Tongue (tissue), 3 donors: ENCODE measurements at places on chromosomes 2 and 18.

DNA sequence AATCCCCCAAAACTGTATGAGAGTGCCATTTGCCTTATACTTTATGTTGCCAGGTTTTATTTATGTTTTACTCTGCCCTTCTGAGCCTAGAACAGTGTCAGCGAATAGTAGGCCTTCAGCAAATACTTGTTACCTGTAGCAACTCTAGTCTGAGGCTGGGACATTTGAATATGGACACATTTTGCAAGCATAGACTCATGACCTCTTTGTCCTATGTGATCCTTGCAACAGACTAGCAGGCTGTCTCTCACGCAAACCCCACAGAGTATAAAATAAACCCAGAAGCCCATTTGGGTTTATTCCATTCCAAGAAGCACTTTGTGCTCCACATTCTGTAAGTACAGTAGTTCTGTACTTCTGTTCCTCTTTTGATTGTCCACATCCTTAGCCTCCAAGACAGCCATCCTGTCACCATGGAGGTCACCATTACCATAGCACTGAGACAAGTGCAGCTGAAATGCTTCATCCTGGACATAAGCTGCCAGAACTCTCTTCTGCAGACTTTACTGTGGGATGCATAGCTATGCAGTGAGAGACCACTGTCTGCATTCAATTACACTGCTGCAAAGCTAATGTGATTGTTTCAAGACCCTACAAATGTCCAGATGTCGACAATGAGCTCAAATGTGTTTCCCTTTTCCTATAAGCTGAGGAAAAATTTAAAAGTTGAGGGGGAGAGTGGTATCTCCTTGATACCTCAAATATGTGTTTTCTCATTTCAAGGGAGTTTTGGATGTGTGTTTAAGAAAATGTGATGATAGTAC is 425.7 kb downstream of the PID1 start:
- peak; percentile 73 for DNase-seq

DNA sequence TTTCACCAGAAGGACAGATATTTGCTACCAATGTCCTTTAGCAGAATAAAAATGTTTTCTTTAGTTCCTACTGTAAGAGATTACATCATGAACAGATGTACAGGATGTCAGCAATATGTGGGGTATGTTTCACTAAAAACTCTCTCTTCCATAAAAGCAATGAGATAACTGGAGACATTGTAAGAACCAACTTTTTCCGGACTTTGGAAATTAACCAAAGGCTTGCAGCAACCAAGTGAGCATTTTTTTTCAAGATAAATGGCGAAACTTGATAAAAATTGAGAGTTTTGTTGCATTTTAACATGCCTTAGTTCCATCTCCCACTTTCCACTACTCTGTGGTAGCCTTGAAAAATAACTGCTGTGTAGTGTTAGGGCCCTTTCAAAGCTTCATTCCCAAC is 429.8 kb upstream of the CDH2 start:
- no peak for DNase-seq

DNA sequence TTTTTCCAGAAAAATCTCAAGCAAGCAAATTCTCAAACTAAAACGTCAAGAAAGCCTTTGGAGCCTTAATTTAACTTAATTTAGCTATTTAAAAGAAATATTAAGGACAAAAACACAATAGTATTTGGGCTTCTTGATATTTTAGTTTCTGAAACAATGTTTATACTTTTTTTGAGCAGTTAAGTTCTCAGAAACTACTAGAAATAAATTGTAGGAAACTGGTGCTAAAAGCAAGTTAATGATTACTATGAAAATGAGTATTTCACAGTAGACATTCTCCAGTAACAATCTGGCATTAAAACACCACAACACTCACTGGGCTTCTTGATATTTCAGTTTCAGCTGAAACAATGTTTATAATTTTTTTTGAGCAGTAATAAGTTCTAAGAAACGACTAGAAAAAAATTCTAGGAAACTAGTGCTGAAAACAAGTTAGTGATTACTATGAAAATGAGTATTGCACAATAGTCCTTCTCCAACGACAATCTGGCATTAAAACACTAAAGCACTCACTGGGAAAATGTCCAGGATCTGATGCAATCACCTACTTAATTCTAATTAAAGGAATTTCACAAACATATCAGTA is 45.1 kb downstream of the TRAK2 start:
- DNase-seq: peak; percentile 31

- no peak for DNase-seq
Measured at GRCh38 chr18:32093523-32093922, 1.8 kb downstream of the RNF138 start.

GRCh38 chr2:241980193-241980592 is 110.7 kb downstream of the RTP5 start:
- no peak for DNase-seq

DNA sequence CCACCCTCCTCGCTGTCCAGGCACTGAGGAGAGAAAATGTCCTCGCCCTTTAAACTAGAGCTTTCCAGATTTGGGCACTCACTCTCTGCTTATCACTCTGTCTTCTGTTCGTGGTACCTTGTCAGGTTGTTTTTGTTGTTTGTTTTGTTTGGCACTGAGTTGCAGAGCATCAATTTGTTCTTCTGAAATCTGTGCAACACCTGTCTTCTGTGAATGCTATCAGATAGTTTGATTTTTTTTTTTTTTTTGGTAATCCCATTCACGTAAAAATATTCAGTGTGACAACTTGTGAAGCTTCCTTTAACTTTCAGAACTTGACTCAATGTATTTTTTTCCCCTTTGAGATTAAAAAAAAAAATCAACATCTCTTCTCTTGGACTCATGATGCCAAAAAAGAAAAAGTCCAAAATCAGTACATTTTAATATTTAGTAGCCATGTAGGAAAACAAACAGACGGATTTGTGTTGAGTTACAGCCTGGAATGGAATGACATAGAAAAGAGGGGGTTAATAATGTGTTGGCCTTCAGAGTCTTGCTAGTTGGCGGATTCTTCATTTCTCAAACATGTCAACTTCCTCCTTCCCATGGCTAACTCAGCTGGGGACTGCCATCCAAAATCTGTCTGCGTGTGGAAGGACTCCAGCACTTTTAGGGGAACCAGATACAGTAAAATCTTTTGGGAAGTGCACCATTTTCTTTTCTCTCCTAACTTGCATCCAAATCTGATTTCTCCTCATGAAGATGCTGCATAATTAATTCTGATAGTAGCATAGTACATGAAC is 1.6 kb downstream of the TMEM178A start:
- DNase-seq: no peak

GRCh38 chr2:65485839-65486238 is 53.4 kb upstream of the SPRED2 start:
- no peak for DNase-seq

- no peak for DNase-seq
Measured at GRCh38 chr2:149180226-149180875, 141.9 kb downstream of the LYPD6B start.

DNA sequence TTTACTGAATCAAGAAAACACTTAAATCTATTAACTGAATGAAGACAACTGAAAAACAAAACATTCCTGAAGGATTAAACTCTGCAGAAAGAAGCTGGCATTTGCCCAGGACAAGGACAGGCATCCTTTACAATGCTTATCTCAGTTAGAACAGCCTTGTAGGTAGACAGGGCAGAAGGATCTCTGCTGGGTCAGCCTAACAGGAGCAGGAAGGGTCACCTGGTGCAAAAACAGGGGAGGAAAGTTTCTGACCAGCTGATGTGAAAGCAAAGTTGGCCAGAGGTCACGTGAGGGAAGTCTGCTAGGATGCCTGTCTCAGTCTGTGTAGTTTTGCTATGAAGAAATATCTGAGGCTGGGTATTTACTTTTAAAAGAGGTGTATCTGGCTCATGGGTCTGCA is 348.6 kb downstream of the ANAPC1 start:
- no peak for DNase-seq

GRCh38 chr18:12703096-12703567 is 290 bp downstream of the PSMG2 start:
- DNase-seq: no peak

DNA sequence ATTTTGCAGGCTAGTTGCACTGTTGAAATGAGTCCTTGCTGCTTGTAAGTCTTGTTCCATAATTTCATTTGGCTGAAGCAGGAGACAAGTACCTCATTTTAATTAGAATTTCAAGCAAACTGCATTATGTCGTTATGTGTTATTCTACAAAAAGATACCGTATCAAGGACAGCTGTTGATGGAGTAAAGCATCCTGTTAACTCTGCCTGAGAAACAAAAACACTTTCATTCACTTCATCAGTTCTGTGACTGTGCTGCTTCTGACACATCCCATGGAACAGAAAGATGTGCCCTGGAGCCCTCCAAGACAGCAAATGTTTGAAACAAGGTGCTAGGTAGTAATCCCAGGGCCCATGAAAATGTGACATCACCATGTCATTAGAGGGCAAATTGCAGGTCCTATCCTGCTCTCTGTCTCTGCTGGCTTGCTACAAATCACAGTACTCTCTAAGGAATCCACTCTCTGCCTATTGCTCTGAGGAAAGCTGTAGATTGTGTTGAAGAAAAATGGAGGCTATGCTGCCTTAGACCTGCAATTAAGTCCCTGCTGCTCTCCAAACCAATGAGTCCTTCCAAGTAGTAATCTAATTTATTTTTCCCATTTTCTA is 209.7 kb upstream of the PARD3B start:
- DNase-seq: peak; percentile 29

DNA sequence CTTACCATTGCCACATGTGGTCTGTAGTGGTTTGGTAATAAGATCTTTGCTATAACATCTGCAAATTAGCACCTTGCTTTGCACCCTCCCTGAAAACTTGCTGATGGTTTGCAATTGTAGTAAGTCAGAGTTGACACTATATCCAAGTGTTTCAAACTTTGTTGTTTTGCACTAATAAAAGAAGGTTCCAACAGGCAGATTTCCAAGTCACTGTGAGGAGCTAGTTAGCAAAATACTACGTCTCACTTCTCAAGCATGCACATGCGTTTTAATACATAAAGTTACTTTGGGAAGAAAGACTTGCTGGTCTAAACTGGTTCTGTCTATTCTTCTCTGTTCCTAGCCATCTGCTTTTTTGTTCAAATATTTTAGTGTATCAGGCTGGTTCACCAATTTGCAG is 103.7 kb upstream of the ZNF521 start:
- no peak for DNase-seq

GRCh38 chr2:183998797-183999190 is 599.5 kb upstream of the ZNF804A start:
- no peak for DNase-seq

DNA sequence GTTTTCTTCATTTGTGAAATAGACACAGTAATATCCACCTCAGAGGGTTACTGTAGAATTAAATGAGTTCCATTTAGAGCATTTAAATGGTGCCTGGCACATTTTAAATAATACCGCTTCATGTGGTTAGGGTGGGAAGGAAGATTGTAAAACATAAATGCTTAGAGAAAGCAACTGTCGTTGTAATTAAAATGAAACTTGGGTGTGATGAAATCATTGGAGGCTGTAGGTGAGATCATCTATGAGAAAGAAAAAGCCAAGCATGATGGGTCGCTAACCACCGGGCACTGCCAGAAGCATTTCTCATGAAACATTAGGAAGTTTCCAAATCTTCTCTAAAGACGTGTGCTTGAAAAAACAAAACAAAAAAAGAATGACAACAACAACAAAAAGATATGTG is 8.2 kb upstream of the SLC39A10 start:
- no peak for DNase-seq

GRCh38 chr2:221245045-221245444 is 327.1 kb downstream of the EPHA4 start:
- DNase-seq: no peak

DNA sequence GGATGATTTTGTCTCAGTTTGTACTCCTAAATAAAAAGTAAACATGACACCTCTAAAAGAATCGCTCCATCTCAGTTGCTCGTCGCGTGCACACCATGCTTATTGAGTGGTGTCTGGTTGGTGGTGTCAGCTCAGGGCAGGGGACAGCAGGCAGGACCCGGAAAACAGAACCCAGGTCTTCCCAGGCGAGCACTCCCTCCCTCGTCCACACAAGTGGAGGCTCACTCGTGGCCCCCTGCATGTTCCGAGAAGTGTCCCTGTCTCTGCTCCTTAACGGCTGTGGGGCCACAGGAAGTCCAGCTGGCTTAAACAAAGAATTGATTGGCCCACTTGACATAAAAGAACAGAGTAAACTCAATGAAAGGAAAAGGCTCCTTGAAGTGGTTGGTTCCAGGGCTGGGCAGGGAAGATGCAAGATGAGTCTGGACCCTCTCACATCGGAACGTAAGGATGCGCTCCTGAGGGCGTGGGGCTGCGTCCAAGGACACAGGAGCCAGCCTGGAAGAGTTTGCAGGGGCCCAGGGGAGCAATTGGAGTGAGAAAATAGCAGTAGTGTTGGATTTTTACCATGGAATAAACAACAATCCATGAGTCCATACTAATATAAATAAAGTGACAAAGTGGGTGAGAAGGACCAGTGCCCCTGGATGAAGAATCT is 13.1 kb upstream of the CNDP1 start:
- no peak for DNase-seq

GRCh38 chr2:222318026-222318711 is 19.4 kb upstream of the PAX3 start:
- peak; percentile 88 for DNase-seq

DNA sequence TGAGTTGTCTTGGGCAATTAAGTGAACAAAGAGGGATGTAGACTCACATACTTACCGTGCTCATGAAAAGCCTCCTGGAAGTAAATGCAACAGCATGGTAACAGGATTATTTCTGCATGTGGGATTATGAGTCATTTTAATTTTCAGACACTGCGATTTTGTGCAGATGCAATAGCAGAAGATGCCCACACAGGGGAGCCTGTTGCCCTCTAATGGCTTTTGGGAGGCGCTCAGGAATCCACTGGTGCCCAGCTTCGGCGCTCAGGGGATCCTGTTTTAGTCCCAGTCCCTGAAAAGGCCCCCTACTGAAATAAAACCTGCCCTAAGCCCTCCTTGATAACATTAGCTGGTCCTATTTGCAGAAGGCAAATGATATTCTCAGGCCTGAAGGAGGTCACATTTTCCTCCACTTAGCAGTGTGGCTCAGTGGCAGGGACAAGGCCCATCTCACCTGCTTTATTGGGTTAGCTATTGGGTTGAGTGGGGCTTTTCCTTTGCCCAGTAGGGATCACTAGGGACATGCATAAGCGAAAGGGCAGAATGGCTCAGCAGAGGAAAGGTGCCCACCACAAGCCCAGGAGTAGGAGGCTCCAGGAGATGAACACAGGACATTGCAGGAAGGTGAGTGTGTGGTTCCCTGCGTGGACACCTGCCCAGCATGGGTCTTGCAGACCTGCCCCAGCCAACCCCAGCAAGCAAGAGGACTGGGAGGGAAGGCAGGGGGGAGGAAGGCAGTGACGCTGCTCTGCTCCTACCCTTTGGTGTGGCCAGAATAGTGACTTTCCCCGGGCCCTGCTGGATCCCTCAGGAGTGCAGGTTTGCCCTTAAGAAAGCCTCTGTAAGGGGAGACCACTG is 26.5 kb upstream of the KCNS3 start:
- DNase-seq: peak; percentile 82

DNA sequence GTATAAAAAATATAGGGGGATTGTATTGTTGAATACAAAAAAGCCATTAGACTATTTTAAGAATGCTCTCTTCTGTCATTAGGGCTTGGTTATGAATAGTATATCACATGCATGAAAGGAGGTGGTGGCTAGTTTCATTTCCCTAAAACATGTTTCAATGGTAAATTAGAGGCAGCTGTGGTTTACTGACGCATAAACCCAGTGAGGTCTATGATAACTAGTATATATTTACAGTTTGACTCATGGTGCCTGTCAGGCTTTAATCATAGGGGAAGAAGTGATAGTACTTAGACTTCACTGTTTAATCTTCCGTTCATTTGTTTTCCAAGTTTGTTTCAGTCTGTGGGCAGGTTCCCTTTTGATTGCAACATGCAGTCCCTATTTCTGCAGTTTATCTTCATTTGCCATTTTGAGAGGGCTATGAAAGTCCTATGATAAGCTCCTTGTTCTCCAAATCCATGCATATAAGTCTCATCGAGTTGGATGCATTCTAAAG is 55.1 kb upstream of the MAP4K3 start:
- no peak for DNase-seq
